ENCODE measurements at places on chromosomes 1 and 21.

DNA sequence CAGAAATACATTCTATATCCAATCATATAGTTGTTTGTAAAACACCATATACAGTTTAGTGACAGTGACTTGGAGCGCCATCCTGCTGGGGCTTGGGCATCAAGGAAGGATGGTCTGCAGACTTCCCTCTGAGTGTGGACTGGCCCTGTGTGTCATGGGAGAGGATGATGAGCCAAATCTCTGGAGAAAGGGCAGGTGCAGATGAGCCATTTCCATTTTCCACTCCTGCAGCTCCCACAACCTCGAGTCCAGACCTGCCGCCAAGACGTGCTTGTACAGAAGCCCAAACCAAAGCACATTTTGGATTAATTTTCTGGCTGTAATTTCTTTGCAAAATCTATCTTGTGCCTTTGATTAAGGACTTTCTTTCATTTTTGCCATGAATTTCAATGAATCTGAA, 48.3 kb upstream of the SLC22A15 start:
- no peak for DNase-seq

DNA sequence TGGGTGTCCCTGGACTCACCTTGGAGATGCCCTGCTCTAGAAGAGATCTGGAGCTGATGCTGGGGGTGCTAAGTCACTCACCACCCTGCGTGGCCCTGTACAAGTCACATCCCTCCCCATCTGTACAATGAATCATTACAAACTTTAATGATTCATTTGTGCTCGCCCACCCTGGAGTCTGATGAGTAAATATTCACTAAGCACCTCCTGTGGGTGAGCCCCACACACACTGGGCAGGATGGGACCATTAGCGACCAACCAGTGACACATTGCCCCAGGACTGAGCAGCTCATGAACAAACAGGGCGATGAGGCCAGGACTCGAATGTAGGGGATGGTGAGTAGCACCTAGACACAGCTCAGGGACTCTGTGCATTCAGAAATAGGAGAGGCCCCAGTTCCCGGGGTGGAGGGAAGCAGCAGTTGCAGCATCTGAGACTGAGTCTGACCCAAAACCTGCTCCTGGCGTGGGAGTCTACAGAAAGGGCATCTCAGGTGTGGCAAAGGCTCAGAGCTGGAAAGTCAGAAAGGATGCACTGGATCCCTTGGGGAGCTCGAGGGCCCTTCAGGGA, 18.1 kb upstream of the PDZK1IP1 start:
- no peak for DNase-seq

GRCh38 chr21:45713613-45714012, 70.1 kb downstream of the PCBP3 start:
- no peak for DNase-seq

- DNase-seq: no peak
These were observed 22.1 kb downstream of the PLEKHA6 start for GRCh38 chr1:204337583-204337982.

DNA sequence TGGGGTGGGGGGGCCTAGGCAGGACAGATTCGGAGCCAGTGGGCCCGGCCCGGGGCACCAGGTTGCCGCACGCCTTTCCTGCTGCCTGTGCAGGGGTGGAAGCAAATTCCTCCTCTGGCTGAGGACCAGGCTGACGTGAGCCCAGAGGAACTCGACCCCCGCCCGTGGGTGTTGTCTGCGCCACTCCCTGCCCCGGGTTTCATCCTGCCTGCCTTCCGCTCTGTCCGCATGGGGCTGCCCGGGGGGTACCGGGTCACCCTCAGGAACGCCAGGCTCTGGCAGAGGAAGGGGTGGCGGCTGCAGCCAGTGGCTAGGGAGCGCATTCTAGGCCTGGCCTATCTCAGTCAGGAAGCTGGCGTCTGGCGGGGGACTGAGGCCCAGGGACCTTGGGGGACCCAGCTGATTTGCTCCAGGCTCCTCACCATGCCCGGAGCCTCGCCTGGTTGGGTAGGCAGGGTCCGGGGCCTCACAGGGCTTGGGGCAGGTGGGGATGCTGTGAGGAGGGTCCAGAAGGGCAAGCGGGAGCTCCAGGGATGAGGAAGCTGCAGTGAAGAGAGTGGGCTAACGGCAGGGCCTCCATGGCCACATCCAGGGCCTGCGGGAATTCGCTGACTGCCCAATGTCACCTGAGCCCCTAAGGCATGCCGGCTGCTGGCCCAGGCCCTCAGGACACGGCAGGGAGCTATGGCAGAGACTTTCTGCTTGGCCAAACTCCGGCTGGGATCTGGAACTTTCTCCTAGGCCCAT, 2.4 kb upstream of the IBA57 start:
- peak; percentile 58 for DNase-seq

DNA sequence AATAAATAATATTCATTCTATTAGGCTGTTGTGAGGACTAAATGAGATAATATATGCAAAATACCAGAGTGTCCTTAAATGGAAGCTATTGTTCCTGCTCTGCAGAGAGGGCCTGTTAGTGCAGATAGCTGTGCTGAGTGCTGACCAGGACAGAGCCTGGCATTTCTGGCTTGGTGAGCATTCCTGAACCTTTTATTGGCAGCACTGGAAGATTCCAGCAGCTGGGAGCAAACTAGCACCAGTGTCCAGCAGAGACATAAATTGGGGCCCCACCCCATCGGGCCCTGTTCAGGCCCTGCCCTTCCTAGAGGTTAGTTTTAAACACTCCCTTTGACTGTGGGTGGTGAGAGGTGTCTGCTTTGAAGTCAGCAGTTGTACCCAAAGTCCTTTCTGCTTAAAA, 85.9 kb upstream of the GADD45A start:
- no peak for DNase-seq

GRCh38 chr1:12587981-12588640, 29.9 kb downstream of the DHRS3 start:
- DNase-seq: no peak

DNA sequence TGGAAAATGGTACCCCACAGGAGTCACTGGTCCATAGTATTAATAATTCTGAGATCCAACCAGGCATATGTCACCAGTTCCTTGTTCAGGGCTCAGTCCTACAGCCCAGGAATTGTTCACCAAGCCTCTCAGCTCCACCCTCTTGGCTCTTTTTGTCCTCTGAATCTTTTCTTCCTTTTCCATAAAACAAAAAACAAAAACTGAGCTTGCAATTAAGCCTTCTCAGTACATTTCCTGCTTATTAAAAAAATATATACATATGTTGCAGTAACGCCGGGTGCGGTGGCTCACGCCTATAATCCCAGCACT, 23.4 kb upstream of the KIF1B start:
- DNase-seq: no peak

- no peak for DNase-seq
These were observed 175.4 kb downstream of the HIVEP3 start for GRCh38 chr1:41743366-41743765.

DNA sequence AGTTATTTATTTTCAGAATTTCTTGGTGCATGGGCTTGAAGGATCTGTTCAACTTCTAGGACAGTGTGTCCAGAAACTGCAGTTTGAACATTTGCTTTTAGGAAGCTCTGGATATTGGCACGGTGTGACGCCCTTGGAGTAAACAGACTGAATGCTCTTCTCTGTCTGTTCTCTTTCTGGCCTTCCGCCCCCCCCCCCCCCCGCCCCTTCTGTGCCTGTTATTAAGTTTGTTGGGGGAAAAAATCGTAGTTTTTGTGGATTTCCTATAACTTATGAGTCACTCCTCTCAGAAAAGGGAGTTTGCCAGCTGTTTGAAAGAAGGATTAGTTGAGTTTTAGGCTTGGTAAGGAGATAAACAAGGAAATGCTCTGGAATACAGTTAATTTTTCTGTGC, 1.2 kb downstream of the KCTD3 start:
- DNase-seq: peak; percentile 67

DNA sequence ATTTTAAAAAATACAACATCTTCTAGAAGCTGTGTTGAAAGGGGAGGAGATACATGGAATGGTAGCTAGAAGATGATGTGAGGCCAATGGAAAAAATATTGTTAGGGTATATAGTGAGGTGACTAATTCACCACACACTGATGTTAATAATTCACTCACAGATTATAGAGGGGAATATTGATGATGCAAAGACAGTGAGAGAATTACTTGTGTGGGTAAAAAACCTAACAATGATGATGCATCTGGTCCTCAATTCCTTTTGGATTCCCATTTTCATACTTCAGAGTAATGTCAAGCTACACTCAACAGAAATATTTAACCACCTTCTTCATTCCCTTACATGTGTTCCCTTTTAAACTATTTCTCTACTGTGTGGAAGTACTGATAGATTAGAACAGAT, 169.5 kb upstream of the DPYD start:
- DNase-seq: no peak

GRCh38 chr1:178051071-178051470, 42.8 kb upstream of the RASAL2 start:
- DNase-seq: no peak

DNA sequence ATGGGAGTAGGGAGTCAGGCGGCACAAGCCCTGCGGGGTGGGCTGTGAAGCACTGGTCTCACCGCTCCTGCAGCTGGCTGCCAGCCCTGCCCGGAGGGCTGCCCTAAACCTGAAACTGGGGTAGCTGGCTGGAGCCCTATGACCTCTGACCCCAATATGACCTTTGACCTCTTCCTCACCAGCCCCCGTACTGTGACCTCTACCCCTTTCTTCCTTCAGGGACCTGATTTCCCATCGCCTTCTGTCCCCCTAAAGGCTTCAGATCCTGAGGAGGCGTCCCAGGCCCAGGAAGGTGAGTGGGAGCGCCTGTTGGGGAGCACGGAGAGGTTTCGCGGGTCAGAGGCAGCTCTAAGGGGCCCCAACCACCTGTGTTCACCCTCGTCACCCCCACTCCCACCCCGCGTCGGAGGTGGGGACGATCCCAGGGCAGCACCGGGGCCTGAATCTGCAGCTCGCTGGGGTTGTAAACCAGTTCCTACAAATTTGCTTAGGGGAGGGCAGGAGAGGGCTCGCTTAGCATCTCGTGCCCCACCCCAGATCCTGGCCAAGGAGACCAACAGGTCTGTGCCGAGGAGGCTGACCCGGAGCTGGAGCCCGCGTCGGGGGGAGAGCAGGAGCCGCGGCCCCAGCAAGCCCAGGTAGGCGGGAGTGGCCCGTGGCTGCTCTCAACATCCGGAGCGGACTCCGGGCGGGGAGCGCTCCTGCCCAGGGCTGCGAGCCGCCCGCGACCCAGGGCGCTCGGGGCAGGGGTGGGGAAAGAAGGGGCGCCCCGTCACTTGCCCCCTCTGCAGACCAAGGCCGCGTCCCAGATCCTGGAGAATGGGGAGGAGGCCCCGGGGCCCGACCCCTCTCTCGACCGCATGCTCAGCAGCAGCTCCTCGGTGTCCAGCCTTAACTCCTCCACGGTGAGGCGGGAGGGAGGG, 7.3 kb downstream of the SYTL1 start:
- peak; percentile 55 for DNase-seq

GRCh38 chr1:12052008-12052573, 11.0 kb upstream of the TNFRSF8 start:
- peak; percentile 39 for DNase-seq

GRCh38 chr1:57712846-57713245, 289.0 kb upstream of the DAB1 start:
- no peak for DNase-seq

GRCh38 chr1:19006000-19006399, 49.5 kb upstream of the IFFO2 start:
- no peak for DNase-seq

DNA sequence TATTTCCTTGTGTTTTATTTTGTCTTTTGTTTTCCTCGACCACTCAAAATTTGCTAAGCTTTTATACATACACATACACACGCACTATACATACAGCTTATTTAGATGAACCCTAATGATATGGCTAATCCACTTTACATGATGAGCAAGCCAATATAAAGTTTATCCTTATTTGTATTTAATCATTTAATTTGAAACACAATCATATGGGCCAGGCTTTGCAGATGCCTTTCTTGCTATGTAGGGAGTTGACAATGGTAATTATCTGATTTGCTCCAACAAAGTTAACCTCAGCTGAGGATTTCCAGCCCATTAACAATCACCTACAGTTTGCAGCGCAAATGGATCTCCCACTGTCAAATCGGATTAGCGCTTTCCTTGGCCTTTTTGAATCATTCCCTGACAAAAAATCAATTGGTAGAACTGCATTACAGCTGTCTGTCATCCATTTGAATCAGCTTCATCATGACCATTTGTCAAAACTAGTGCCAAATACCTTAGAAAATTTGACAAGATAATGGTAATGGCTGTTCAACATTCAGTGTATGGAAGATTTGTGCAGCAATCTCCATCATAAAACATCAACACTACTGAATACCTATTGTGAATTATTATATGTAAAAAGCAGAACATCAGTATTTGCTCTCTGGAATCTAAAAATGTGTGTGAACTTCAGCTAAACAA, 352.6 kb downstream of the MRPL39 start:
- DNase-seq: no peak

DNA sequence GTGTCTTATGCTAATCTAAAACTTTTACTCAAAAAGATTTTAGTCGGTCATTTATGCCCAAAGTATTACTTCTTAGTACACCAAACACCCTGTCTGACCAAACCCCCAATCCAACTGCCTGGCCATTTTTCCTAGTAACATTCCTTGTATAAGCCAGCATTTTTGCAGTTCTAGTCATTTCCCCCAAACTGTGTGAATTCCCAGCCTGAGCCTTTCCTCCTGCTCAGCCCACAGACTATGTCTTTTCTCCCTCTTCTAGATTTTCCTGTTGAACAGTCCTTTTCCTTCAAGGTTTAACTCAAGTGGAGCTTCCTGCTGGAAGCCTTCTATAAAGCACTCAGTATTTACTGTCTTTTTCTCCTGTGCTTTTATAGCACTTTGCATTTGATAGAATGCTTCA, 843.8 kb downstream of the USP25 start:
- DNase-seq: no peak

- no peak for DNase-seq
These were observed 38.7 kb downstream of the SNRPE start for GRCh38 chr1:203899869-203900714.

- DNase-seq: no peak
These were observed 4.4 kb upstream of the HNRNPU start for GRCh38 chr1:244868484-244869363.

GRCh38 chr1:15225461-15225860, 21.6 kb upstream of the FHAD1 start:
- DNase-seq: peak; percentile 27

GRCh38 chr1:182080955-182081582, 19.6 kb upstream of the ZNF648 start:
- peak; percentile 65 for DNase-seq

DNA sequence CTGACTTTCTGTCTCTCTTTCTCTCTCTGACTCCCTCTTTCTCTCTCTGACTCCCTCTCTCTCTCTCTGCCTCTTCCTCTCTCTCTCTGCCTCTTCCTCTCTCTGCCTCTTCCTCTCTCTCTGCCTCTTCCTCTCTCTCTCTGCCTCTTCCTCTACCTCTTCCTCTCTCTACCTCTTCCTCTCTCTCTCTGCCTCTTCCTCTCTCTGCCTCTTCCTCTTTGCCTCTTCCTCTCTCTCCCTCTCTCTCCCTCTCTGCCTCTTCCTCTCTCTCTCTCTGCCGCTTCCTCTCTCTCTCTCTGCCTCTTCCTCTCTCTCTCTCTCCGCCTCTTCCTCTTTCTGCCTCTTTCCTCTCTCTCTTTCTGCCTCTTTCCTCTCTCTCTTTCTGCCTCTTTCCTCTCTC, 18.6 kb upstream of the ANKRD45 start:
- DNase-seq: no peak

GRCh38 chr1:233625087-233625486, 11.2 kb downstream of the KCNK1 start:
- no peak for DNase-seq

Measured in tongue (tissue), 3 donors.